Mononuclear cell (primary cell): ENCODE measurements at places on chromosomes 12 and 14. TPM values are rescaled to one million over a fixed set of nuclear protein-coding genes. Genes with fewer than 3 reads are reported as not detected.

ASB2 gene
- 2.0 TPM for total RNA-seq

SOX5 gene
- 0.94 TPM for total RNA-seq

RPL41 gene
- total RNA-seq, result 5,493 TPM

RNF212B gene
- total RNA-seq, result 0.10 TPM

TAS2R9 gene
- total RNA-seq, result not detected

CCDC175 gene
- total RNA-seq, result 0.84 TPM

C14orf39 gene
- not detected for total RNA-seq

PLXNC1 gene
- total RNA-seq, result 40.4 TPM

ATL1 gene
- 5.7 TPM for total RNA-seq

VASH1 gene
- total RNA-seq, result 2.3 TPM

ABCD2 gene
- 4.8 TPM for total RNA-seq

SMIM41 gene
- 0.42 TPM for total RNA-seq

CLEC14A gene
- total RNA-seq, result not detected

GALNT9 gene
- 0.63 TPM for total RNA-seq

PPP1R3E gene
- 12.5 TPM for total RNA-seq

EAPP gene
- 124 TPM for total RNA-seq

PTPRQ gene
- total RNA-seq, result not detected

OR4K14 gene
- not detected for total RNA-seq

SMCO3 gene
- not detected for total RNA-seq

BLOC1S1 gene
- 61.8 TPM for total RNA-seq

KRT81 gene
- not detected for total RNA-seq

P2RX7 gene
- 9.3 TPM for total RNA-seq

RPS26 gene
- 1,312 TPM for total RNA-seq

OTX2 gene
- not detected for total RNA-seq

PRH2 gene
- not detected for total RNA-seq

MGP gene
- total RNA-seq, result 0.31 TPM

HOXC5 gene
- total RNA-seq, result not detected

VRTN gene
- not detected for total RNA-seq

USP5 gene
- total RNA-seq, result 16.4 TPM

SUOX gene
- 2.4 TPM for total RNA-seq

NKX2-1 gene
- not detected for total RNA-seq

CCND2 gene
- total RNA-seq, result 60.7 TPM

CIT gene
- total RNA-seq, result 0.84 TPM

B4GALNT3 gene
- 0.10 TPM for total RNA-seq

OXA1L gene
- total RNA-seq, result 128 TPM

FSCB gene
- total RNA-seq, result under 0.01 TPM

FOXG1 gene
- total RNA-seq, result not detected

TEX52 gene
- total RNA-seq, result not detected

KERA gene
- not detected for total RNA-seq

FMNL3 gene
- total RNA-seq, result 19.8 TPM

SART3 gene
- total RNA-seq, result 102 TPM
